ENCODE measurements at places on chromosomes 6 and 20.

GRCh38 chr20:7829776-7830175 lies 110.5 kb downstream of the HAO1 start:
- DNase-seq, result no peak

GRCh38 chr6:99216959-99217358 lies 132.5 kb downstream of the FAXC start:
- DNase-seq, result no peak

- DNase-seq, result no peak
These were observed 8.6 kb downstream of the BPIFB3 start for GRCh38 chr20:33062105-33062824.

DNA sequence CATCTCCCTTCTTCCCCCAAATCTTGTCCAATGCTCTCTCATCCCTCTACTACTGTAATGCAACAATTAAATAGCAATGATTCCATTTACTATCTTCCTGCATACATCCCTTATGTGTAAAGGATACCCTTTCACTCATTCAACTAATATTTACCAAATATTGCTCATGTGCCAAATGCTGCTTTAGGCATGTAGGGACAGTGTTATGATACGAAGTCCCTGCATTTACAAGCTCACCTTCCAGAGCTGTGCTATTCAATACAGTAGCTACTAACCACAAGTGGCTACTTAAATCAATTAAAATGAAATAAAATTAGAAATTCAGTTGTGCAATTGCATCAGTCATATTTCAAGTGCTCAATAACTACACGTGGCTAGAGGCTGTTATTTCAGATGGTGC lies 41.1 kb downstream of the GMDS start:
- DNase-seq, result no peak

- DNase-seq, result no peak
These were observed 167.1 kb downstream of the MAFB start for GRCh38 chr20:40521962-40522361.

DNA sequence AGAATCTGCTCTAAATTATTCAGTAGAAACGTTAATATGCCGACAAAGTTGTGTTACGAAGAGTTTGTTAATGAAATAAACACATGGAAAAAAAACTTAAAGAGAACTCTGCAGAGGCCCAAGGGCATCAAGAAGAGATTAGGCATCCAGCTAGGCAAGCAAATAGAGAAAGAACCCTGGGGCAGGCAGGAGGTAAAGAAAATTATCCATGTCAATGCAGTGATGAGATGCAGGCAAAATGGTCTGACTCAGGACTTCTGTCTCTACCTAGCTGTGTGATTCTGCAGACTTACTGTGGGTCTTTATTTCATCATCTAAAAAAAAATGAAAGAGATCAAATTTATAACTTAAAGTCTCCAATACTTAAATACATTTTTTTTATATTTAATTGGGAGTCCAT lies 448.0 kb downstream of the HAO1 start:
- no peak for DNase-seq

- DNase-seq, result no peak
These were observed 71.9 kb downstream of the NCOA3 start for GRCh38 chr20:47573559-47573958.

DNA sequence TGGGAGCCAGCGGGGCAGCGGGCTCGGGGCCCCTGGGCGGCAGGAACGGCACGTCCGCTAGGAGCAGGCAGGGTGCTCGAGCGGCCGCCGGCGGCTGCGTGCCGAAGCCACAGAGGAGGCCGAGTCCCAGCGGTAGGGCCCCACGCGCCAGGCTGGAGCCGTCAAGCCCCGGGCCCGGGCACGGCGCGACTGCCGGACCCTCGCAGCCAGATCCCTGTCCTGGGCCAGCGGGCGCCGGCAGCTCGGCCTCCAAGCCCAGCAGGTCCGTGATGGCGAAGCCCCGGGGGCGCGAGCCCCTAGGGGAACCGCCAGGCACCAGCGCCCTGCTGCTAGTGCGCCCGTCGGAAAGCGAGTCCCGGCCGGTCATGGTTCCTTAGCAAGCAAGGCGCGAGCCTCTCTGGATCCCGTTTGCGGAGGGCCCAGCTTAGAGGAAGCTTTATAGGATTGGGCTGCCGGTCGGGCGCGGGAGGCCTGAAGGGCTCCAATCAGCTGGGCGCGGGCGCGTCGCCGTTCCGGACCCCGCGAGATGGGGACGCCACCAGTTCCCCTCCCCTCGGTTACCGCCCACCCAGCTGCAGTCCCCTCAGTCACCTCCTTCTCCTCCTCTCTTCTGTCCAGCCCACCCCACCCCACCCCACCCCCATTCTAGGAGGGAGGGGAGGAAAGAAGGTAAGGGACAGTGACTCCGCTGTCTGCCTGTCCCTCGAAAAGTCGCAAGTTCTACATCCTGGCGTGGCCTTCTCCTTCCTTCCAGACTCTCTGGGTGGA lies at the start of gene VSX1:
Gene VSX1 (minus strand): TSS at position 412 of the 768 bp plus-strand sequence. CDS start 45 bp downstream, at position 367.
- no peak for DNase-seq

- no peak for DNase-seq
These were observed 34.4 kb downstream of the TSBP1 start for GRCh38 chr6:32337186-32337805.

All from HL-60 (cell line).